EL (cell line): ENCODE measurements at places on chromosomes 7 and 10.

GRCh38 chr7:139328375-139328774, 12.8 kb upstream of the FMC1 start:
- peak; percentile 81 for DNase-seq

DNA sequence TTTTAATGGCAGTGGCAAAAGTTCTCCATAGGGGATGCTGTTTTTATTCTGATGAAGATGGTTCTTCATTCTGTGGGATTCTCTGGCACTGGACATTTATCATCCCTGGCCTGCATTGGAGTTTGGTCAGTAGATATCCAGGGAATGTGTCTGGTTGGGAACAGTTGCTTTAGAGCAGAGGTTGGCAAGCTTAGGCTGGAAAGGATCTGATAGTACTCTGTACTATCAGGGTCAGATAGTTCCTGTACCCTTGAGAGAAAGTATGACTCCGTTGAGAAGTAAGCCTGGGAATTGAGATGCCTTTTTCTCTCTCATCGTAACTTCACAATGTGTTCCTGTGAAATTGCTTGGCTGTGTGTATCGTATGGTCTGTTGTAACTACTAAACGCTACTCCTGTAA, 244.1 kb downstream of the POLR1F start:
- no peak for DNase-seq

DNA sequence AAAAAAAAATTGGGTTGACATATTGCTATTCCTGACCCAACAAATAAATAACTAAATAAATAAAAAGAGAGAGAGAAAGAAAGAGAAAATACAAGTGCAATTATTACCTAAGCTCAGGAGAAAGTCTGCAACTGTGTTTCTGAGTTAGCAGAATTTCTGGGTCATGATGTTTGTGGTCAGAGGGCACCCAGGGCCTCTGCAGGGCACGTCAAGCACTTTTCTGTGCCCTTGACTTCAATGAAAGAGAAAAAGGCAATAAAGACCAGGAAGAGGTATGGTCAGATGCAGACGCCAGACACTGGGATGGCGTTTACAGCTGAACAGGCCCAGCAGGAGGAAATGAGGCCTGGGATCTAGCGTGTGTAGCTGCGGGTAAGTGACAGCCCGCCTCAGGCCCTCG, 160.9 kb upstream of the GDF10 start:
- DNase-seq: no peak

DNA sequence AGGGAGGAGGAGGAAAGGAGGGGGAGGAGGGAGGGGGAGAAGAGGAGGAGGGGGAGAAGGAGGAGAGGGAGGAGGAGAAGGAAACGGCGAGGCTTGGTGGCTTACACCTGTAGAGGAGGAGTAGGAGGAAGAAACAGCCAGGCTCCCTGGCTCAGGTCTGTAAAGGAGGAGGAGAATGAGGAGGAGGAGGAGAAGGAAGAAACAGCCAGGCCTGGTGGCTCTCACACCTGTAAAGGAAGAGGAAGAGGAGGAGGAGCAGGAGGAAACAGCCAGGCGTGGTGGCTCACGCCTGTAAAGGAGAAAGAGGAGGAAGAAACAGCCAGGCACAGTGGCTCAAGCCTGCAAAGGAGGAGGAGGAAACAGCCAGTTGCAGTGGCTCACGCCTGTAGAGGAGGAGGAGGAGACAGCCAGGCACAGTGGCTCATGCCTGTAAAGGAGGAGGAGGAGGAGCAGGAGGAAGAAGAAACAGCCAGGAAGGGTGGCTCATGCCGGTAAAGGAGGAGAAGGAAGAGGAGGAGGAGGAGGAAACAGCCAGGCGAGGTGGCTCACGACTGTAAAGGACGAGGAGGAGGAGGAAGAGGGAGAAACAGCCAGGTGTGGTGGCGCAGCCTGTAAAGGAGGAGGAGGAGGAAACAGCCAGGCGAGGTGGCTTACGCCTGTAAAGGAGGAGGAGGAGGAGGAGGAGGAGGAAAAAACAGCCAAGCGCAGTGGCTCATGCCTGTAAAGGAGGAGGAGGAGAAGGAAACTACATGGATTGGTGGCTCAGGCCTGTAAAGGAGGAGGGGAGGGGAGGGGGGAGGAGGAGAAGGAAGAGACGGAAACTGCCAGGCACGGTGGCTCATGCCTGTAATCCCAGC, 14.9 kb upstream of the CRCP start:
- peak; percentile 92 for DNase-seq

- no peak for DNase-seq
Observed at GRCh38 chr7:158246272-158246959, 341.2 kb downstream of the PTPRN2 start.

DNA sequence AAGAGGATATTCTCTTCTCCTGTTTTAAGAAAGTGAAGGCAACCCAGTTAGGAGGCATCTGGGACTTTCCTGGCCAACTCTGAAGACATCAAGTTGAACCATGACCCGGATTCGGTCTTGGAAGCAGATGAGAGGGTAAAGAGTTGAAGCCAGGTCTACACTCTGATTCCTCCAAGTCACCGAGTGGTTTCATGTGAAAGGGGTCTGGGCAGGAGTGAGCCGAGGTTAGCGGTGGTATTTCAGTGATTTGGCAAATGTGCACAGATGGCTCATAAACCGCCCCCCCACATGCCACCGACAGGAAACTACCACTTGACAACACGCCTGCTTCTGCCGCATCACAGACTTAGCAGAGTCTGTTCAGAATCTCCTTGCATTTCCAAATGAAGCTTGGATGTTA, 11.4 kb upstream of the REPIN1 start:
- no peak for DNase-seq

DNA sequence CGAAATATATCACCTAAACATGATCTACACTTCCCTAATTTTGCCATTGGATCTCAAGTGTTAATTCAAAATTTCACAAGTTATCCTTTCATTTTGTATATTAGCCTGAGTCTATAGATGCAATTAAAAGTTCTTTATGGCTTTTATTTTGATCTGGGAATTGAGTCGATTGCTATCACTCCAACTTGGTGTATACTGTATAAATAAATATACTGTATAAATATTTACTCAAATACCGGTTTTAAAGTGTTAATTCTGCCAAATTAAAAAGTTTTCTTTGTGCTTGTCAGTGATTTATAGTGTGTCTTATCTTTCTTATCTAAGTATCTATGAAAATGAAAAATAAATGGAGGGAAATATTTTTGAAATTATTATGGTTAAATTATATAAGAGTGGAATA, 683.7 kb upstream of the LRRN3 start:
- DNase-seq: no peak

- DNase-seq: no peak
Observed at GRCh38 chr7:27590416-27590815, 72.3 kb downstream of the HIBADH start.

- no peak for DNase-seq
Observed at GRCh38 chr7:34622771-34623250, 35.2 kb upstream of the NPSR1 start.

- no peak for DNase-seq
Observed at GRCh38 chr7:132243463-132243862, 332.8 kb downstream of the PLXNA4 start.
